ENCODE measurements at places on chromosomes 6 and 20. TPM values are rescaled to one million over a fixed set of nuclear protein-coding genes. Genes with fewer than 3 reads are reported as not detected.

Gene NRSN1
- total RNA-seq, result not detected

Gene BACH2
- total RNA-seq, result 1.5 TPM

Gene TCF21
- 1.4 TPM for total RNA-seq

Gene ZNF391
- 2.4 TPM for total RNA-seq

Gene STMN3
- total RNA-seq, result 2.7 TPM

Gene STMND1
- total RNA-seq, result not detected

Gene TINAG
- not detected for total RNA-seq

Gene TFB1M
- total RNA-seq, result 21.1 TPM

Gene SUMO4
- 2.1 TPM for total RNA-seq

Gene TMC2
- not detected for total RNA-seq

Gene SCRT2
- total RNA-seq, result not detected

Gene C6orf141
- 0.69 TPM for total RNA-seq

Gene ITPR3
- 36.3 TPM for total RNA-seq

Gene RCAN2
- not detected for total RNA-seq

Gene DEFB132
- total RNA-seq, result not detected

Gene METTL24
- not detected for total RNA-seq

Gene POU3F2
- total RNA-seq, result not detected

Gene OPRL1
- 3.0 TPM for total RNA-seq

Gene ARMC2
- 2.0 TPM for total RNA-seq

Gene VSTM2L
- 1.8 TPM for total RNA-seq

Gene LST1
- total RNA-seq, result not detected

Gene SH3BGRL2
- 7.2 TPM for total RNA-seq

Gene HLA-G
- not detected for total RNA-seq

Gene PSORS1C1
- 0.89 TPM for total RNA-seq

Gene NELFE
- 89.1 TPM for total RNA-seq

Gene C20orf204
- 0.88 TPM for total RNA-seq

Gene BICRAL
- total RNA-seq, result 3.9 TPM

Gene DSP
- 9.2 TPM for total RNA-seq

Gene ANGPT4
- total RNA-seq, result not detected

Gene DNMT3B
- 1.5 TPM for total RNA-seq

Gene NKX2-2
- total RNA-seq, result not detected

Gene BPIFA1
- total RNA-seq, result not detected

Gene SKIC2
- total RNA-seq, result 63.7 TPM

Gene ALDH8A1
- total RNA-seq, result 3.8 TPM

Gene BEND6
- total RNA-seq, result 14.3 TPM

Gene DLL1
- total RNA-seq, result under 0.01 TPM

Gene DEFB129
- total RNA-seq, result not detected

Gene MLIP
- not detected for total RNA-seq

Gene OARD1
- 7.1 TPM for total RNA-seq

Gene KCNB1
- not detected for total RNA-seq

Gene RNF182
- 0.30 TPM for total RNA-seq

Gene PPP1R16B
- total RNA-seq, result 0.30 TPM

Gene EIF6
- total RNA-seq, result 107 TPM

Measured in smooth muscle cell of the umbilical artery (primary cell).